G401 (cell line): ENCODE measurements at places on chromosomes 7 and 10.

GRCh38 chr10:129126982-129127381 is 340.1 kb upstream of the MGMT start:
- DNase-seq = no peak

- DNase-seq = no peak
Measured at GRCh38 chr7:50709151-50709550, 73.5 kb downstream of the GRB10 start.

- no peak for DNase-seq
Measured at GRCh38 chr7:55171157-55171556, 152.3 kb downstream of the EGFR start.

GRCh38 chr7:74449809-74450397 is 3.8 kb upstream of the GTF2IRD1 start:
- peak; percentile 43 for DNase-seq

- peak; percentile 79 for DNase-seq
Measured at GRCh38 chr10:63711867-63712716, 190.9 kb downstream of the REEP3 start.

GRCh38 chr10:17959870-17960269 is 8.2 kb downstream of the SLC39A12 start:
- DNase-seq = no peak
